Type B pancreatic cell (in vitro differentiated cells): ENCODE measurements at places on chromosomes 7 and 10.

GRCh38 chr7:81641873-81642272, 128.0 kb downstream of the HGF start:
- no peak overlapping the region for H3K27ac ChIP-seq
- H3K4me1 ChIP-seq: peaks cover 6% of the 10 kb centered on the region
- DNase-seq: no peak
- no peaks in the 10 kb centered on the region for H3K27me3 ChIP-seq

DNA sequence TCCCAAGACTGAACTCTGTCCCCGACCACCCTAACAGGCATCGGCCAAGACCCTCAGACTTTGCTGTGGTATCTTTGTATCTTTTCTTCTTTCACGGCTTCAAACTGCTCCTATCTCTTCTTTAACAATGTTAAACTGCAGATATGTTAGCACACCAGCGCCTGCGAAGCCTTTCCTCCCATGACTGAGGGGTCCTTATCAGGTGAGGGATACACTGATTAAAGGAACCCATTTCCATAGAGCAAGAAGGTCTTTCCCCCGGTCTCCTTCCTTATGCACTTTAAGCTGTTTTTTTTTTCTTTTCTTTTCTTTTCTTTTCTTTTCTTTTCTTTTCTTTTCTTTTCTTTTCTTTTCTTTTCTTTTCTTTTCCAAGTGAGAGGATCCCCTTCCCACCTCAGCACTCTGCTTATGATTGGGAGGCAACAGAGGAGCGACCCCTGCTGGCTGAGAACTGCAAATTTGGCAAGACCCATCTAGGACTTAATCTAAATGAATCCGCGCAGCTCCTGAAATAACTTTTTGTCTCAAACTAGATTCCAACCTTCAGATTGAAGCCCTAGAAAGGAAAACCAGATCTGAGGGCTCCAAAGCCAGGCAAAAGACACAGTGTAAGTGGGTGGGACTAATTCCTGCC, 109.9 kb downstream of the ITGB8 start:
- H3K4me3 ChIP-seq: no peak overlapping the region
- H3K27ac ChIP-seq: no peak overlapping the region
- H3K27me3 ChIP-seq: no peaks in the 10 kb centered on the region
- no peaks in the 10 kb centered on the region for H3K36me3 ChIP-seq

- no peak overlapping the region for H3K4me3 ChIP-seq
- peaks cover 21% of the 10 kb centered on the region for H3K4me1 ChIP-seq
- H3K27ac ChIP-seq: peak overlapping the region; percentile 68
These were observed 49.2 kb downstream of the PWWP2B start for GRCh38 chr10:132446195-132446581.

DNA sequence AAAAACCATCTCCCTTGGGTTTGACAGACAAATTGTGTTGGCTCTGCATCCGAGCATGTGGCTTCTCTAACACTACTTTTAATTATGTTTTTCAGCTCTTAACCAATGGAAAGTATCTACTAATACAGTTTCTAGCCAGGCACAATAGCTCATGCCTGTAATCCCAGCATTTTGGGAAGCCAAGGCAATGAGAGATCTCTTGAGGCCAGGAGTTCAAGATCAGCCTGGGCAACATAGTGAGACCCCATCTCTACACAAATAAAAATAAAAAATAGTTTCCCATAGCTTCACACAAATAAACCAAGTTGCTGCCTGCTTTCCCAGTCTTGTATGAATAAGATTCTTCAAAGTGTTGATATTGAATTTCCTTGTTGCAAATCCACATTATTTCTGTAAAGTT, 13.8 kb upstream of the ARHGAP12 start:
- peak overlapping the region; percentile 77 for H3K27ac ChIP-seq
- no peaks in the 10 kb centered on the region for H3K36me3 ChIP-seq
- no peaks in the 10 kb centered on the region for H3K27me3 ChIP-seq

DNA sequence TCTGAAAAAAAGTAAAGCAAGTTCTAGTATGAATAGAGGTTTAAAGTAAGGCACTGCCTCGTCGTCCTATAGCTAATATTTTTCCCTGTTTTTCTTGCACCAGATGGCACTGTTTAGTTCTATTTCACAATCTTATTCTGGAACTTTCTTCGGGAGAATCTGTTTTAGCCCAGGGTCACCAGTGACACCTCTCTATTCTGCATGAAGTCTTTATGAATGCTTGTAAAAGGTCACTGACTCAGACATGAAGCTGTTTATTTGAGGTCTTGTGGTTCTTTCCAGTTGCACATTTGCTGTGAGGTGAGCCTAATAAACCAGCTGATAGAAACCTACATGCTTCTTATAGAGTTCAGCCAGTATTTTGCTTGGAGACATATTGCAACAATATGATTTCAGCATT, 444.3 kb downstream of the AUTS2 start:
- H3K4me3 ChIP-seq: no peak overlapping the region
- DNase-seq: no peak
- H3K27me3 ChIP-seq: no peaks in the 10 kb centered on the region
- no peaks in the 10 kb centered on the region for H3K36me3 ChIP-seq
- H3K4me1 ChIP-seq: peaks cover 24% of the 10 kb centered on the region
- no peak overlapping the region for H3K27ac ChIP-seq

DNA sequence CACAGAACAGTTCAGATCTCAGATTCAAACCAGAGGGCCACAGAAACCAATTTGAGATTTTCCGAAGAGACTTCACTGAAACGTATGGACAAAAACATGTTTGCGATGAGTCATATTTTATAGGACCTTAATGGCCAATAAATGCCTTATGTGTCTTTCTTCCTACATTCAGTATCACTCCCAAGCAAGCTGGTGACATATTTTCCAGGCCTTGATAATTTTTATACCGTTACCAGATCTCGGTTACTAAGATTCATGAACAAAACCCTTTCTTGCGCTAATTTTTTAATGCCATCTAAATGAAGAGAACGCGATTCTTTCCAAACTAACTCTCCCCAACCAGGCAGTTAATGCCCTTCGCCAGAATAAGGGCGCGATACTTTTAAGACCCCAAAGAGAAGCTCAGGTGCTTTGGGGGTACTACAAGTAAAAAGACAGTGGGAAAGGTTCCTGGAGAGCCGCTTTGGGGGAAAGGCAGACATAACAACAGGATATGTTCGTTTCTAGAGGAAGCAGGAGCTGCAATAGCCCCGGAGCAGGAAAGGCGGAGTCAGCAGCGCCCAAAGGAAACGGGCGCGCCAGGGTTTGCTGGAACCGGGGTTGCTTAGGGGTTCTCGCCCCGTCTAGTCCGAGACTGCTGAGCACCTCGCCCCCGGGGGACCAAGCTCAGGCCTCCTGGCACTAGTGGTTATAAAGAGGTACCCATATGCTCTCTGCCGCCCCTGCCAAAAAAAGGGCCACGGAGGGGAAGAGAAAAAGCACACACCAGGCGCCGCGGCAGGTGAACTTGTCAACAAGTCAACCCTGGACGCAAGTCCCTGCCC, 884 bp downstream of the ICA1 start:
- peaks cover 64% of the 10 kb centered on the region for H3K27me3 ChIP-seq
- H3K36me3 ChIP-seq: peaks cover 3% of the 10 kb centered on the region
- H3K4me3 ChIP-seq: peak overlapping the region; percentile 91
- H3K27ac ChIP-seq: peak overlapping the region; percentile 95

- DNase-seq: no peak
- no peak overlapping the region for H3K27ac ChIP-seq
- H3K36me3 ChIP-seq: no peaks in the 10 kb centered on the region
- H3K4me1 ChIP-seq: peaks cover 26% of the 10 kb centered on the region
- H3K27me3 ChIP-seq: peaks cover 8% of the 10 kb centered on the region
These were observed 139.0 kb downstream of the MGMT start for GRCh38 chr10:129605986-129606518.

DNA sequence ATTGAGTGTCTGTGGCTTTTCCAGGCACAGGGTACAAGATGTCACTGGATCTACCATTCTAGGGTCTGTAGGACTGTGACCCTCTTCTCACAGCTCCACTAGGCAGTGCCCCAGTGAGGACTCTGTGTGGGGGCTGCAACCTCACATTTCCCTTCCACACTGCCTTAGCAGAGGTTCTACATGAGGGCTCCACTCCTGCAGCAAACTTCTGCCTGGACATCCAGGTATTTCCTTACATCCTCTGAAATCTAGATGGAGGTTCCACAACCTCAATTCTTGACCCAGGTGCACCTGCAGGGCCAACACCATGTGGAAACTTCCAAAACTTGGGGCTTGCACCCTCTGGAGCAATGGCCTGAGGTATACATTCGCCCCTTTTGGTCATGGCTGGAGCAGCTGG, 183.7 kb downstream of the KCND2 start:
- no peaks in the 10 kb centered on the region for H3K27me3 ChIP-seq
- no peaks in the 10 kb centered on the region for H3K36me3 ChIP-seq
- H3K4me3 ChIP-seq: no peak overlapping the region
- no peak for DNase-seq

DNA sequence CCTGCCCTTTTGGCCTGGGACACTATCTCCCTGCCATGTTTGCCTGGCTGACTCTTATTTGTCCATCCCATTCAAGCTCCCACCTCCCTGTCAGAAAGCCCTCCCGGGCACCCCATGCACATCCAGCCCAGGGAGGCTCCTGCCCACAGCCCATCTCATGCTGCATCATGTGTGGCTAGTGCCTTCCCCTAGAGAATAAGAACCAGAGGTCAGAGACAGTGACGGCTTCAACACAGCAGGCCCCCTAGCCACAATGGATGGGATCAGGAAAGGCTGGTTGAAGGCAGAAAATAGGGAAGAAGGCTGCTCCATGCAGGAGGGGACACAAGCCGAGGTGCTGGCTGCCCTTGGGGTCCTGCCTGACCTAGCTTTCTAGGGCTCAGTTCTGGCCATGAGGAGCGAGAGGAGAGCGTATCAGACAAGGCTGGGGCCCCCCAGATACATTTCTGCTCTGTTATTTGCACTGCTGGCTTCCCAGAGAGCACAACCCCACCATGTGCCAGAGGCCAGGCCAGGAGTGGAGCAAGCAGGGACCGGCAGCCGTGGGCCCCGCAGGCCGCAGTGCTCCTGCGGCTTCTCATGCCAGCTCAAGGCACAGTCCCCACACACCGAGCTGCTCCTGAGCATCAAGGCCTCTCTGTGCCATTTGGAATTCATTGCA, 161.1 kb upstream of the ZMIZ1 start:
- DNase-seq: no peak
- H3K27me3 ChIP-seq: peaks cover 10% of the 10 kb centered on the region

GRCh38 chr10:77687621-77688020, 50.0 kb upstream of the KCNMA1 start:
- H3K4me3 ChIP-seq: no peak overlapping the region
- H3K36me3 ChIP-seq: no peaks in the 10 kb centered on the region
- no peak overlapping the region for H3K27ac ChIP-seq
- DNase-seq: no peak

- H3K36me3 ChIP-seq: peaks cover 47% of the 10 kb centered on the region
- no peak for DNase-seq
- H3K4me3 ChIP-seq: peak overlapping the region; percentile 49
These were observed 3.4 kb downstream of the GGCT start for GRCh38 chr7:30501264-30501663.

DNA sequence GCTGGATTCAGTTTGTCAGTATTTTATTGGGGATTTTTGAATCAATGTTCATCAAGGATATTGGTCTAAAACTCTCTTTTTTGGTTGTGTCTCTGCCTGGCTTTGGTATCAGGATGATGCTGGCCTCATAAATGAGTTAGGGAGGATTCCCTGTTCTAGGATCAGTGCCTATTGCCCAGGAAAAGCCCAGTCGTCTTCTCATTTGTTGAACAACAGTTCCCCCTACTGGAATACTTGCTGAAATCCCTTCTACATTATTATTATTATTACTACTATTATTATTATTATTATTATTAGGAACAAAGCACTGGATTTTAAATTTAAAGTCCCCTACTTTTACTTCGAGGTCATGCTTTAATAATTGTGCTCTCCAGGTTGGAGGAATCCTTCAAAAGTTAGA, 528.9 kb downstream of the MAGI2 start:
- no peak overlapping the region for H3K4me3 ChIP-seq
- peaks cover 7% of the 10 kb centered on the region for H3K27me3 ChIP-seq
- peaks cover 3% of the 10 kb centered on the region for H3K4me1 ChIP-seq
- no peak for DNase-seq
- peaks cover 3% of the 10 kb centered on the region for H3K36me3 ChIP-seq

GRCh38 chr10:1737222-1738061, at the start of gene ADARB2:
Gene ADARB2 (minus strand): TSS chr10:1737525.
- peak within 1 kb of the TSS; percentile 81 for H3K27ac ChIP-seq
- H3K4me3 ChIP-seq: peak within 1 kb of the TSS; percentile 95
- peaks cover 10% of the 10 kb centered on the region for H3K4me1 ChIP-seq
- H3K27me3 ChIP-seq: peaks cover 90% of the 10 kb centered on the region
- DNase-seq: peak; percentile 78
- no peaks in the 10 kb centered on the region for H3K36me3 ChIP-seq

- peaks cover 10% of the 10 kb centered on the region for H3K36me3 ChIP-seq
- H3K27ac ChIP-seq: no peak overlapping the region
- H3K27me3 ChIP-seq: no peaks in the 10 kb centered on the region
- no peak for DNase-seq
- H3K4me3 ChIP-seq: no peak overlapping the region
- peaks cover 24% of the 10 kb centered on the region for H3K4me1 ChIP-seq
These were observed 639.0 kb downstream of the AUTS2 start for GRCh38 chr7:70237256-70237655.

GRCh38 chr10:79400146-79401004, 45.0 kb downstream of the ZCCHC24 start:
- H3K27ac ChIP-seq: peak overlapping the region; percentile 81
- H3K27me3 ChIP-seq: no peaks in the 10 kb centered on the region

- no peak overlapping the region for H3K27ac ChIP-seq
- peaks cover 14% of the 10 kb centered on the region for H3K36me3 ChIP-seq
- no peaks in the 10 kb centered on the region for H3K27me3 ChIP-seq
- no peak overlapping the region for H3K4me3 ChIP-seq
These were observed 19.6 kb upstream of the NFKB2 start for GRCh38 chr10:102375867-102376266.

GRCh38 chr7:110803602-110804143, 287.3 kb upstream of the LRRN3 start:
- DNase-seq: no peak
- no peaks in the 10 kb centered on the region for H3K36me3 ChIP-seq
- no peaks in the 10 kb centered on the region for H3K4me1 ChIP-seq
- H3K27me3 ChIP-seq: no peaks in the 10 kb centered on the region
- no peak overlapping the region for H3K27ac ChIP-seq

- DNase-seq: no peak
- no peak overlapping the region for H3K27ac ChIP-seq
- H3K4me3 ChIP-seq: no peak overlapping the region
- no peaks in the 10 kb centered on the region for H3K4me1 ChIP-seq
- H3K36me3 ChIP-seq: no peaks in the 10 kb centered on the region
These were observed 222.3 kb downstream of the KIF20B start for GRCh38 chr10:89923661-89924060.
